ENCODE measurements at places on chromosomes 11 and 22. TPM values are rescaled to one million over a fixed set of nuclear protein-coding genes. Genes with fewer than 3 reads are reported as not detected.

The TSSK2 gene
- total RNA-seq = not detected

The RTN4R gene
- total RNA-seq = 1.2 TPM

The ATP6V1E1 gene
- 138 TPM for total RNA-seq

The HEPHL1 gene
- not detected for total RNA-seq

The MFRP gene
- not detected for total RNA-seq

The SHANK3 gene
- total RNA-seq = 40.5 TPM

The GAL3ST3 gene
- total RNA-seq = 2.5 TPM

The TRIM34 gene
- total RNA-seq = 6.7 TPM

The OR8I2 gene
- total RNA-seq = not detected

DNA sequence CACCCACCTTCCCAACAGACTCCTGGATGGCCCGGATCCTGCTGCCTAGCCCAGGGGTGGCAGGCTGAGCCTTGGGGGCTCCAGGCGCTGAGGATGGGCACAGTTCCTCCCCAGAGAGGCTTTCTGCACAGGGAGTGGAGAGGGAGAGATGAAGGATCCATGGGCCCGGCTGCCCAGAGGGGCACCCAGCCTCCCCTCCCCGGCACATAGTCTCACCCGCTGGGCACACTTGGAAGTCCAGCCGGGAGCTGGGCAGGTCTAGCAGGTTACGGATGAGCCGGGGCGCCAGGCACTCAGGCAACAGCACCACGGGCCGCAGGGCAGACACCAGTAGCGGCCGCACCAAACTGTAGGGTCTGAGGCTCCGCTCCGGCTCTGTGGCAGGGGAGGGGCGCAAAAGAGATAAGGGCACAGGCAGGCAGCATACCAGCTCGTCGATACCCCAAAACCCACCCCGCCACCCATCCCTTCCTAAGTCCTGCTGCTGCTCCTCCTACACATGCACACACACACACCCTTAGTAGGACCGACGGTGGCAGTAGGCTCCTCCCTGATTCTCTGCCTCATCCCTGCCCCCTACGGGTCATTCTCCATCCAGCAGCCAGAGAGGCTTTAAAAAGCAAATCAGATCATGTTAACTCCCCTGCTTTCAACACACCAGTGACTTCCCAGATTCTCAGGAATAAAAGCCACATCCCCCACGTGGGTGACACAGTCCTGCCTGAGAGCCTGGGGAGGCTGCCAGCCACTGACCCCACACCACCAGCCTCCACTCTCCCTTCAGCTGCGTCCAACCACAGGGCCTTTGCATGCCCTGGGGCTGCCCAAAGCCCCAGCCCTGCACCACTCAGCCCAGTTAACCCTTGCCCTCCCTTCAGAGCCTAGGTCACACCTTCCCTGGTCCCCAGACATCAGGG, 6.5 kb upstream of the MFNG start:
- DNase-seq = no peak
- no peaks in the 10 kb centered on the region for H3K4me1 ChIP-seq

GRCh38 chr11:65585396-65586246, 9.8 kb downstream of the EHBP1L1 start:
- no peaks in the 10 kb centered on the region for H3K4me1 ChIP-seq
- no peak overlapping the region for H3K27ac ChIP-seq
- no peaks in the 10 kb centered on the region for H3K27me3 ChIP-seq
- H3K4me3 ChIP-seq = no peak overlapping the region

GRCh38 chr11:32081129-32081641, 9.7 kb upstream of the RCN1 start:
- no peaks in the 10 kb centered on the region for H3K36me3 ChIP-seq
- no peaks in the 10 kb centered on the region for H3K27me3 ChIP-seq
- no peak overlapping the region for H3K27ac ChIP-seq

GRCh38 chr11:5928271-5928670, 13.8 kb upstream of the OR56A3 start:
- DNase-seq = no peak
- no peaks in the 10 kb centered on the region for H3K36me3 ChIP-seq
- H3K4me3 ChIP-seq = no peak overlapping the region
- no peaks in the 10 kb centered on the region for H3K4me1 ChIP-seq
- no peak overlapping the region for H3K27ac ChIP-seq

- no peaks in the 10 kb centered on the region for H3K27me3 ChIP-seq
- no peak overlapping the region for H3K27ac ChIP-seq
- no peak for DNase-seq
- no peaks in the 10 kb centered on the region for H3K4me1 ChIP-seq
- H3K36me3 ChIP-seq = no peaks in the 10 kb centered on the region
- no peak overlapping the region for H3K4me3 ChIP-seq
These were observed 9.6 kb upstream of the MYH9 start for GRCh38 chr22:36397131-36398093.

DNA sequence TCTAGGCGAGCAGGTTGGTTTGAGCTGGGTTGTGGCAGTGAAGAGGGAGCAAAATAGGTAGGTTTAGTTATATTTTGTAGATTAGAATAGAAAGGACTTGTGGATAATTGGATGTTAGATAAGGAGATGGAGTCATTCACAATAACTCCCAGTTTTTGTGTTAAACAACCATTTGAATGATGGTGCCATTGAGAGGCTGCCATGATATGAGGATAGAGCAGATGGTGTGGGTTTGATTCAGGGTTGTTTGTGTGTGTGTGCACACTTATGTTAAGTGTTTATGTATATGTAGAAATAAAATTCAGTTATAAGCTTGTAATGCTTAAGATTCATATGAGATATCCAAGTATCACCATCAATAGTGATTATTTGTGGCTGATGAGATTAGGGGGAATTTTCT, 166.6 kb downstream of the NXPE2 start:
- no peaks in the 10 kb centered on the region for H3K27me3 ChIP-seq
- no peak for DNase-seq
- no peaks in the 10 kb centered on the region for H3K4me1 ChIP-seq
- no peaks in the 10 kb centered on the region for H3K36me3 ChIP-seq

- H3K27ac ChIP-seq = no peak overlapping the region
- DNase-seq = no peak
- no peak overlapping the region for H3K4me3 ChIP-seq
- no peaks in the 10 kb centered on the region for H3K36me3 ChIP-seq
- no peaks in the 10 kb centered on the region for H3K27me3 ChIP-seq
These were observed 150.2 kb downstream of the SNX19 start for GRCh38 chr11:130765951-130766649.

DNA sequence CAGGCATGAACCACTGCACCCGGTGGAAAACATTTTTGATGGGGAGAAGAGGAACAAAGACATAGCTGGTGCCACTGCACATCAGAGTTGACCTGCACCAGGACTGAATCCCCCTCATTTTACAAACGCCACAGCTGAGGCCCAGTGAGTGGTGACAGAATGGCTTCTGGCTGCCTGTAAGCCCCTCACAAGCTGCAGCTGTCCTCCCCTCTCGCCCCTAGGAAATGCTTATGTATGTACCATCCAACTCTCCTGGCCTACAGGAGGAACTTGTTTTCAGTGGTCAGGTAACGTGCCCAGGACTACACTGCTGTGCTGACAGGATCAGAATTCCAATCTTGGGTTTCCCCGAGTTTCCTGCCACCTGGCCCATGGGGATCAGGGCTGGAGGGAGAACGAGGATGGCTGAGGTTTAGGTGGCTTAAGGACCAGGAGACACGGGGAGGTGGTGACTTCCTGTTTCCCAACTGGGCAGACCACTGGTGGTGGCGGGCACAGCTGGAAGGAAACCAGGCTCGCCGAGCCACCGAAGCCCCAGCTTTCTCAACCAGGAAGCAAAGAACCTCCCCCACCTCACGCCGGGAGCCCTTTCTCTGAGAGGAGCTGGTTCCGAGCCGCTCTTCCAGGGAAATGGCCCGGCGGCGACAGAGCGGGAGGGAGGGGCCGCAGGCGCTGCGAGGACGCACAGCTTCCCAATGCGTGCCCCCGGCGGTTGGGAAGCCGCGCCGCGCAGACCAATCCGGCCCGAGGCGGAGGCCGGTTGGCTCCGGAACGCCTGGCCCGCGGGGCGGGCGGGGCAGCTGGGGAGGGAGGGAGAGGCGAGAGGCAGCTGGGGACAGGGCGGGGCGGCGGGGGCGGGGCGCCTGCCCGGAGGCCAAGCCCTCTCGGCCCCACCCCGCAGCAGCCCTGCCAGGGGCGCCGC, 1.0 kb upstream of the LRFN4 start:
- DNase-seq = peak; percentile 96
- peak overlapping the region; percentile 71 for H3K4me3 ChIP-seq
- H3K27ac ChIP-seq = peak overlapping the region; percentile 81

DNA sequence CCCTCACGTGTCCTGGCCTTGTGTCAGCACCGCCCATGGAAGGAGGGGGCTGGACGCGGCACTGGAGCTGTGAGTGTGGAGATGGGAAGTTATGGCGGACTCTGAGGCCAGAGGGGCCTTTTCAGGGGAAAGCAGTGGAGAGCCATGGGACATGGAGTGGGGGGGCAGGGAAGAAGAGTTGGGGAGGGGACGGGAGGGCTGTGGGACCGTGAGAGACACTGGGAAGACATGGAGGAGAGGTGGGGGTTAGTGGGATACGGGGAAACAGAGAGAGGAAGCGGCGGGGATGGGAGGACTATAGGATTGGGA, 58.2 kb downstream of the FBXO7 start:
- H3K4me1 ChIP-seq = no peaks in the 10 kb centered on the region
- H3K36me3 ChIP-seq = no peaks in the 10 kb centered on the region
- no peaks in the 10 kb centered on the region for H3K27me3 ChIP-seq
- no peak overlapping the region for H3K4me3 ChIP-seq

GRCh38 chr11:16292167-16292859, 64.0 kb downstream of the SOX6 start:
- DNase-seq = peak; percentile 12
- H3K27ac ChIP-seq = no peak overlapping the region

GRCh38 chr11:107042748-107043147, 24.5 kb upstream of the GUCY1A2 start:
- no peaks in the 10 kb centered on the region for H3K36me3 ChIP-seq
- H3K27ac ChIP-seq = no peak overlapping the region
- no peak for DNase-seq
- H3K4me3 ChIP-seq = no peak overlapping the region

DNA sequence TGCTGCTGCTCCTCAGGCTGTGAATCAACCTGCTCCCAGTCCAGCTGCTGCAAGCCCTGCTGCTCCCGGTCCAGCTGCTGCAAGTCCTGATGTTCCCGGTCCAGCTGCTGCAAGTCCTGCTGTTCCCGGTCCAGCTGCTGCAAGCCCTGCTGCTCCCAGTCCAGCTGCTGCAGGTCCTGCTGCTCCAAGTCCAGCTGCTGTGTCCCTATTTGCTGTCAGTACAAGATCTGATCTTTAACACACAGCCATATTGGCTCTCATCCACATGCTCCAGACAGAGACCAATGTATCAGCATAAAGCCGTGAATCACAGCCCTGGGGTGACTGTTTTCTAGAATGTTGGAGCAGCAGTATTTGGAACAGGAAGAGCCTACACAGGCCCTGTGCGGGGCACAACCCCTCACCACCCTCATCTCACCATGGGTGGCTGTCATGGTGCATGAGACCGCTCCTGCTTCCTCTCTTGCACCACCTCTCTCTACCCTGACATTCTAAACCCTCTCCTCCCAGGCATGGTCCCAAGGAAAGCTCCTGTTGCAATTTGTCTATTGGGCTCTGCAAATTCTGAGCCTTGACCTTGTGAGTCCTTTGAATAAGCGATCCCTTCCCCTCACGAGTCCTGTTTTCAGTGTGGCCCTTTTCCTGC, 3.5 kb downstream of the KRTAP5-10 start:
- H3K36me3 ChIP-seq = no peaks in the 10 kb centered on the region
- H3K4me1 ChIP-seq = no peaks in the 10 kb centered on the region
- H3K4me3 ChIP-seq = no peak overlapping the region
- H3K27ac ChIP-seq = no peak overlapping the region

GRCh38 chr11:120431633-120432032, 79.9 kb upstream of the GRIK4 start:
- no peaks in the 10 kb centered on the region for H3K27me3 ChIP-seq
- peaks cover 28% of the 10 kb centered on the region for H3K36me3 ChIP-seq
- no peak for DNase-seq

DNA sequence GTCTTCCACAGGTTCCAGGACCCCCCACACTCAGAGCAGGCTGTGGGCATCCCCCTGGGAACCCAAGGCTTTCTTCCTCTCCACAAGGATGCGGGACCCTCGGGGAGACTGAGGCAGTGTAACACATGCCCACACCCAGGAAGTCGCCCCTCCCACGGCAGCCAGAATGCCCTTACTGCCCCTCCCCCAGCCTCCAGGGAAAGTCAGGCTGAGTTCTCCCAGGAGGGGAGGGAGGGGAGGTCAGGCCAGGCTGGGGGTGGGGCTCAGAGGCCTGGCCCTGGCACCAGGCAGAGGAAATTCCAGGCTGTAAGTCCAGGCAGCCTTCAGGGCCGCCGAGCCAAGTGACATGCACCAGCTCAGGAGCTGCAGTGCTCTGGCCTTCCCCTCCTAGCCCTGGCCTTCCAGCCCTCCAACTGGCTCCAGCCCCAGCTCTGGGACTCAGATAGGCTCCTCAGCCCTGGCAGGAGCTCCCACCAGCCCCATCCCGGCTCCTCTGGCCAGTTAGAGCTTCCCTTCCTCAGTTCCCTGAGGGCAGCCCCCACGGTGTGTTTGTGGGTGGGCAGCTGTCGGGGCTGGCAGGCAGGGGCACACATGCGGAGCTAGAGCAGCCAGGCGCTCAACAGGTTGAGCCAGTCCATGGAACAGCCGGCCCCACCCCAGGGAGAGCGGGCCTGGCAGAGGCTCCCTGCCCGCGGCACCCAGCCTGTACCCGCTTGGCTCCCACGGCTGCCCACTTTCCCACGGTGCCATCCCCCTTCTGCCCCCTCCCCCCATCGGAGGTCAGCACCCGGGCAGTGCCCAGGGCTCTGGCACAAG, 3.6 kb downstream of the BCL9L start:
- H3K4me1 ChIP-seq = peaks cover 4% of the 10 kb centered on the region
- H3K27me3 ChIP-seq = no peaks in the 10 kb centered on the region
- DNase-seq = peak; percentile 60
- peak overlapping the region; percentile 92 for H3K4me3 ChIP-seq
- peak overlapping the region; percentile 96 for H3K27ac ChIP-seq

DNA sequence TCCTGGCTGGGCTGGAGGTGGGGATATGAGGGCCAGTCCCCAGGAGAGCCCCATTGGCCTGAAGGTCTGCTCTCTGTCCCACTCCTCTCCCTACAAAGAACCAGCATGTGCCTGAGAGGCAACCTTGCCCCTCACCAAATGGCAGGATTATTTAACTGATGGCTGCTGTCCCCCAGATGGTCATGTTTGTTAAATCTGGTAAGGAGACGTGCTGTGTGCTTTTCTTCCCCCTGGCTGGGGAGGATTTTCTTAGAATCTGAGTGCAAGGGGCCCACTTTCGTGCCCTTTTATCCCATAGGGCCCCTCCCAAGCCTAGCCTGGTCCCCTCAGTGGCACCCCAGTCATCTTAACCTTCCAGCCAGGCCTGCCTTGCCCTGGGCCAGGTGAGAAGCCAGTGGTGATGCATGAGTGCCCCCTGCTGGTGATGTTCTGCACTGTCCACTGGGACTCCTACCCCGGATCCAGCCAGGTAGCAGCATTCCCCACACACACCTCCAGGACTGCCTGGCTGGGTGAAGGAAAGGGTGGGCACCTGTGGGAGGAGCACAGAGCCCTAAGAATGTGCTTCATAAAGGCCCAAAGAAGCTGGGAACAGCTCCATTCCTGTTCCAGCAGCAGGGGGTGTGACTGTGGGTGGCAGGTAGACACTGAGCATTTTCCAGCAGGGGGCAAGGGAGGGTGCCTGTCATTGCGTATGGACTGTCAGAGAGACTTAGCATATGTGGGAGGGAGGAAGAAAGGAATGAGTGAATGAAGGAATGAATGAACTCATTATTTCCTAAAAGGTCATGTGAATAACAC, 28.9 kb downstream of the MFNG start:
- H3K4me1 ChIP-seq = no peaks in the 10 kb centered on the region
- H3K27me3 ChIP-seq = no peaks in the 10 kb centered on the region
- no peaks in the 10 kb centered on the region for H3K36me3 ChIP-seq
- H3K4me3 ChIP-seq = no peak overlapping the region
- peak; percentile 78 for DNase-seq
